ENCODE measurements at places on chromosomes 11 and 22. TPM values are rescaled to one million over a fixed set of nuclear protein-coding genes. Genes with fewer than 3 reads are reported as not detected.

SLC22A6 gene
- total RNA-seq: not detected

BARX2 gene
- not detected for total RNA-seq

FAT3 gene
- total RNA-seq: 0.13 TPM

QSER1 gene
- 32.2 TPM for total RNA-seq

PLA2G3 gene
- total RNA-seq: 0.64 TPM

MIAT gene
- 0.93 TPM for total RNA-seq

TRIM34 gene
- 0.31 TPM for total RNA-seq

MS4A4A gene
- total RNA-seq: 11.2 TPM

UCP3 gene
- 0.53 TPM for total RNA-seq

OR52H1 gene
- total RNA-seq: not detected

PLAAT5 gene
- not detected for total RNA-seq

OR5A1 gene
- not detected for total RNA-seq

EMID1 gene
- 5.7 TPM for total RNA-seq

SYT8 gene
- not detected for total RNA-seq

ADAMTS15 gene
- total RNA-seq: 0.04 TPM

GVQW3 gene
- 1.9 TPM for total RNA-seq

FGF4 gene
- not detected for total RNA-seq

IGLL1 gene
- not detected for total RNA-seq

TECTA gene
- not detected for total RNA-seq

CHST1 gene
- not detected for total RNA-seq

MAPK8IP2 gene
- 0.47 TPM for total RNA-seq

FOLH1 gene
- total RNA-seq: not detected

H19 gene
- total RNA-seq: 10.0 TPM

ZC3H12C gene
- total RNA-seq: 4.7 TPM

GRK3 gene
- 7.6 TPM for total RNA-seq

CYP2D6 gene
- 0.18 TPM for total RNA-seq

SCGB1A1 gene
- 1.1 TPM for total RNA-seq

RRP7A gene
- total RNA-seq: 74.1 TPM

DEFB131B gene
- total RNA-seq: not detected

PGA5 gene
- total RNA-seq: not detected

PDE2A gene
- total RNA-seq: 1.1 TPM

LMO2 gene
- total RNA-seq: 87.3 TPM

All from K562 (cell line).